ENCODE measurements at places on chromosomes 1 and 21.

GRCh38 chr1:191134796-191135195 is 657.1 kb upstream of the BRINP3 start:
- DNase-seq: no peak

- no peak for DNase-seq
Observed at GRCh38 chr1:193156117-193156821, 30.1 kb downstream of the B3GALT2 start.

DNA sequence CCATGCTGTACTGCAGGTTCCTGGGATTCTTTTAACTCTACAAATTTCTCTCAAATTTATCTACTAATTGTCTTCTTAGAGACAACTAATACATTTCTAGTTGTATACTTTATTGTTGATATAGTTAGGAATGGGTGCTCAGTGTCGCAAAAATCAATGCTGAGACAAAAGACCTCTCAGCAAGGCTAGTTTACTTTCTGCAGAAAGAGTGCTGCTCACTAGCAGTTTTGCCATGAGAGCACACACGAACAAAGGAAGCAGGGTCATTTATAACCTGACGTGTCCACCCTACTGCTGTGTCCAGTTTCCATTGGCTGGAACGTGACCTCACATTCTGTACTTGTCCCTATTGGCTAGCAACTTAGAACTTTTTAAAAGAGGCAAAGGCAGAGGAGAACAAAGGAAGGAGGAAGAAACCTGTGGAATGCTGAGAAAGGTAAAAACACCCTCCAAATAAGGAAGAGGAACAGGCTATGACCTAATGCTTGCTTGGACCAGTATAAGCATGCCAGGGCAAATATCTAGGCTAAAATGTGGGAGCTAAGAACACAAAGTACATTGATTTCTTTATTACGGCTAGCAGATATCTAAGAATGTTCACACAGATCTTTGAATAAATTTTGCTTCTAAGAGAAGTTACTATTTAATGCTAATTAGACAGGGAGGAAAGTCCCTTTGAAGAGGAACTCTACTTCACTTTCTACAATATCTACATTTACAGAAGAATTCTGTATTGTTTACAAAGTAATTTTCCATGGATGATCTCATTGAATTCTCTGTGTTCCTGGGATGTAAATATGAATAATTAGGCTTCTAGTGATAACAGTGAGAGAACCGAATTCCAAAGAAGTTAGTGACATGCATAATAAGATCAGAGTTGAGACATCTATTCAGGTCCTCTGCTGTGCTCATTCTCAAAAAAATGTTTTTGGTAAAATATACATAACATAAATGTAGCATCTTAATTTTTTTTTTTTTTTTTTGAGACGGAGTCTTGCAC is 86.0 kb upstream of the MAP10 start:
- DNase-seq: no peak

DNA sequence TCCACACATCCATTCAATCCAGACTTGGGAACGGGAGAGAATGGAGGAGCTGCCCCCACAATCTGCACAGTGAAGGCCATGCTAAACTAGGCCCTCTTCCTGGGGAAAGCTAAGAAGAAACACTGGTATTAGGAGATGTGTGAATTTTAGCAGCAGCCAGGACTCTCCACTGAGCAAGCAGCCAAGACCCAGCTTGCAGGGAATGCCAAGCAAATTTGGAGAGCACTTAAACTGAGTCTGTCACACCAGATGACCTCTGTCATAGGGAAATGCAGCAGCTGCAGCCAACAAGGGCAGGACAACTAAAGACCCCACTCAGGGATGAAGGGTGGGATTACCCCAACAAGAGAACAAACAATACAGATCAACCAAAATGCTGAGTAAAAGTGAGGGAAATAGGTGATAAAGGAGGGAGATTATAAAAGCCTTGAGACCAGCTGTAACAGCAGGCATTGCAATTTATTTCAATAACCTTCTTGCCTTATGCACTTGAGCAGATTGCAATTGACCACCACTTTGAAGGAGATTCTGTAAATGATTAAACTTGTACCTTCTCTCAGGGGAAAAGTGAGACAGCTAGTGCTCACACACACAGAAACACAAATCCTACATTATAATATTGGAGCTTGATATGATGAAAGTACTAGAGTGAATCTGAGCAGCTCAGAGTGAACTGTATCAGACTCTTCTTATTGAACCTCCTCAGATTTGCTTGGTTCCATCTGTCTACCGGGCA is 2.5 kb upstream of the CLCA1 start:
- DNase-seq: no peak
